ENCODE measurements at places on chromosomes 12 and 14. TPM values are rescaled to one million over a fixed set of nuclear protein-coding genes. Genes with fewer than 3 reads are reported as not detected.

Gene EGLN3
- 1.3 TPM for total RNA-seq

Gene TIMELESS
- 5.4 TPM for total RNA-seq

Gene PZP
- not detected for total RNA-seq

Gene GUCY2C
- total RNA-seq = not detected

Gene GARIN6
- total RNA-seq = not detected

Gene CDH24
- total RNA-seq = 4.9 TPM

Gene GALNT8
- not detected for total RNA-seq

Gene FAM90A1
- total RNA-seq = 0.35 TPM

Gene TAS2R42
- not detected for total RNA-seq

Gene KRT6C
- not detected for total RNA-seq

Gene TRPV4
- total RNA-seq = 1.6 TPM

Gene IRAK3
- total RNA-seq = 8.7 TPM

Gene MANSC4
- total RNA-seq = not detected

Gene CDK17
- 45.2 TPM for total RNA-seq

Gene ST8SIA1
- 5.6 TPM for total RNA-seq

Gene RPL10L
- total RNA-seq = not detected

Gene TMEM233
- total RNA-seq = not detected

Gene EML1
- total RNA-seq = 117 TPM

Gene LALBA
- total RNA-seq = not detected

Gene ITGB7
- total RNA-seq = 0.15 TPM

Gene IL22
- not detected for total RNA-seq

Gene MDP1
- total RNA-seq = 18.3 TPM

Gene IL23A
- not detected for total RNA-seq

Gene TPPP2
- not detected for total RNA-seq

Gene CLEC9A
- total RNA-seq = not detected

Gene KCNC2
- under 0.01 TPM for total RNA-seq

Gene OR10AD1
- not detected for total RNA-seq

Gene HHIPL1
- total RNA-seq = 7.0 TPM

Gene ESYT1
- total RNA-seq = 173 TPM

Gene LRRC23
- 10.6 TPM for total RNA-seq

Gene NOXRED1
- 0.70 TPM for total RNA-seq

Gene HECTD1
- 226 TPM for total RNA-seq

Gene FAM181A
- total RNA-seq = not detected

Gene GRIP1
- total RNA-seq = 1.8 TPM

Gene BIN2
- not detected for total RNA-seq

Gene ASIC1
- total RNA-seq = 5.9 TPM

Gene REC8
- 0.12 TPM for total RNA-seq

Gene VSX2
- total RNA-seq = not detected

Gene DTX3
- 8.5 TPM for total RNA-seq

Gene RCOR1
- 7.0 TPM for total RNA-seq

Gene IGF1
- total RNA-seq = not detected

Gene COX14
- 85.2 TPM for total RNA-seq

Gene CD163
- not detected for total RNA-seq

Gene C12orf56
- total RNA-seq = 0.23 TPM

Gene TMEM19
- 25.2 TPM for total RNA-seq

Gene SIX6
- total RNA-seq = not detected
